GM04504 (cell line): ENCODE measurements at places on chromosomes 6 and 20.

GRCh38 chr20:2164421-2164820 is 62.8 kb downstream of the STK35 start:
- DNase-seq: no peak

DNA sequence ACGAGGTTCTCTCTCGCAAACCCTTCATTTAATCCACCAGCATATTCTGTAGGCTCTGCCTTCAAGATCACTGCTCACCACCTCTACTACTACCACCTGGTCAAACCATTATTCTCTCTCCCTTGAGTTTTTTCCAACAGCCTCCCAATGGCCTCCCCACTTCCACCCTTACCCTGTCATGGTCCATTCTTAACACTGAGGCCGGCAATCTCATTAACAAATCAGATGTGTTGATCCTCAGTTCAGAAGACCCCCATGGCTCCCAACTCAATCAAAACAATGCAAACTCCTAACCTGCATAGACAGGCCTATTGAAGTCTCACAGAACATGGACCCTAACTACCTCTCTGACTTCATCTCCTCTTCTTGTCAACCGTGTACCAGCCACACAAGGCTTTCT is 2.2 kb downstream of the AURKA start:
- DNase-seq: no peak

- DNase-seq: peak; percentile 35
Measured at GRCh38 chr20:38043512-38044300, 10.2 kb downstream of the RPRD1B start.

- no peak for DNase-seq
Measured at GRCh38 chr6:80010288-80010687, 5.8 kb downstream of the TTK start.

DNA sequence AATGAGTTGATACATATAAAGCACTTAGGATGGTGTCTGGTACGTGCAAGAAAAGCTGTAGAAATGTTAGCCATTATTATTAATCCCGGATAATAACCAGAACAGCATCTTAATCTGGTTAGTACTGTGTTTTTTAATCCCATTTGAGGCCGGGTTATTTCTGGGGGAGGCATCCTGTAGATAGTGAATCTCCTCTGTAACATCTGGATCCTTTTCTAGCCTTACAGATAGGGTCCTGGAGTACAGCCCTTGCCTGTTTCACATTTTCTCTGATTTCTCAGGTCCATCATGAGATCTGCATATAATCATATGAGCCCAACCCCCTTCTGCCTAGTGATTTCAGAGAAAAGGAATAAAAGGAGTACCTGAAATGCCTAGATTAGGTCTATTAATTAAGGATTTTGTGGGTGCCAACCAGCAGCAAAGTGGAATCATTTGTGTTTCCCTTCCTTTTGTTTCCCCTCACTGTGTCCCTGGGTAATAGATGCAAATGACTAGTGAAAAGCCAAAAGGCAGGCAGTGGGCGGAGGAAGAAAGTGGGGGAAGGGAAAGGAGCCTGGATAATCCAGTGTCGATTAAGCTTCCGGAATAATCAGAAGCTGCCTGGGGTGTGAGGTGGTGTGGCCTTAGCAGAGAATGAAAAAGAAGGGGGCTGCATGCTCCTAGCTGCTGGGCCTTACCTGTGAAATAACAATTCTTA is 88.9 kb downstream of the SOBP start:
- DNase-seq: no peak

DNA sequence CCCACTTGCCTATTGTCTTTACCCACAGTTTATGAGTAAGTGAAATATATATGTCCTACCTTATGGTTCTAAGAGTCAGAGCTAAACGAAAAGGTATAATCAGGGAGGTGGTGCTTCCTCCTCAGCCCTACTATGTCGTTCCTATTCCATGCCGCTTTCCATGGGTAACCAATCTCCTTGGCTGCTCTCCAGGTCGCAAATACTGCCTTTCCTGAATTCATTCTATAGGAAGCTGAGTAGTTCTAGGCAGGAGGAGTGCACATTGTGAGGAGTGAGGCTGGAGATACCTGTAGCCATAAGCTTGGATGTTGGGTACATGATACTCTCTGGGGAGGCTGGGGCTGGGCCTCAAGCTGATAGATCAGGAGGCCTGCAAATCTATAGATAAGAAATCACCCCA is 5.8 kb downstream of the IL20RA start:
- DNase-seq: no peak

DNA sequence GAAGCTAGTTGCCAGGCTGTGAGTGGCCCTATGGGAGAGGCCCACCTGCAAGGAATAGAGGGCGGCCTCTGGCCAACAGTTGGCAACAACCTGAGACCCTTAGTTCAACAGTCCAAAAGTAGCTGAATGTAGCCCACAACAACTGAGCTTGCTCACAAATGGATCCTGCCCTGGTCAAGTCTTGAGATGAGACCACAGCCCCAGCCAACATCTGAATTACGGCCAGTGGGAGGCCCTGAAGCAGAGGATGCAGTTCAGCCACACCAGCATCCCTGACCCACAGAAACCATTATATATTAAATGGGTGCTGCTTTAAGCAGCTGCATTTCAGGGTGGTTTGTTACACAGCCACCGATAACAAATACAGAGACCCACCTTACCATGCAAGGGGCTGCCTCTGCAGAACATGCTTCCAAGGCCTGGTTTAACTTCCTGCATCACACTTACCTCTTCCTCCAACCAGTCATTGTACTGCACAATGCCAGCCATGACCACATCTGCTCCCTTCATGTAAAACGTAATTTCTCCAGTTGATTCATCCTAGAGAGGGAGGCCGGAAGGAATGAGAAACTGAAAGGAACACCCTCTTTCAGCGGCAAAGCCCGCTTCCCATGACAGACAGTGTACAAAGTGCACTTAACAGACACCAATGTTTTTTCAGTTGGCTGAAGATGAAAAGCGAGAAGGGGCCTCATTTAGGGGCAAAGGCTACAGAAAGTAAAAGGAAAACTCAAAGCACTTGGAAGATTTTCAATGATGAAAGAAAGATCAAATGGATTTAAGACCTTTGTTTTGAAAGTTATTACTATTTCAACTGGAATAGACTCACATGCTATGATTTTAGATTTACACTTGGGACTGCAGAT is 86.2 kb upstream of the NFATC2 start:
- DNase-seq: peak; percentile 49

DNA sequence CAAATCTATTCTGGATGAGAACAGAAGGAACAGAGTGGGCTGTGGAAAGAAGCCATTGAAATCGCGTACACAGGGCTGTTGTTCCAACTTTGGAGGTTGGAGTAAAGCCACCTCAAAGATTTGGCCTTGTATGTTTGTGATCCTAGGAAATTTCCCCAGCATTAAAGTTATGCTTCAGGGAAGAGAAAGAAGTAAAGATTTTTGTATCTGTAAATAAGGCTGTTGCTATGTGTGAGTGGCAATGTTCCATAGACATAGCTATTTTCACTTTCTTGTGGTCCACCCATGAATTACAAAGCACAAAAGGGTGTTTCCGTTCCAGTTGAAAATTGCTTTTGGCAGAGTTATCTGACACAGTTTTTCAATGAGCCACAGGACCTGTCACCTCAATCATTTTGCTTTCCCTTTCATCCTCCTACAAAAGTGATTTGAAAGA is 321.3 kb downstream of the TFAP2B start:
- DNase-seq: no peak

GRCh38 chr6:166351715-166352285 is 9.5 kb upstream of the SFT2D1 start:
- no peak for DNase-seq

GRCh38 chr20:35093267-35093884 is 769 bp upstream of the TRPC4AP start:
- DNase-seq: peak; percentile 61

DNA sequence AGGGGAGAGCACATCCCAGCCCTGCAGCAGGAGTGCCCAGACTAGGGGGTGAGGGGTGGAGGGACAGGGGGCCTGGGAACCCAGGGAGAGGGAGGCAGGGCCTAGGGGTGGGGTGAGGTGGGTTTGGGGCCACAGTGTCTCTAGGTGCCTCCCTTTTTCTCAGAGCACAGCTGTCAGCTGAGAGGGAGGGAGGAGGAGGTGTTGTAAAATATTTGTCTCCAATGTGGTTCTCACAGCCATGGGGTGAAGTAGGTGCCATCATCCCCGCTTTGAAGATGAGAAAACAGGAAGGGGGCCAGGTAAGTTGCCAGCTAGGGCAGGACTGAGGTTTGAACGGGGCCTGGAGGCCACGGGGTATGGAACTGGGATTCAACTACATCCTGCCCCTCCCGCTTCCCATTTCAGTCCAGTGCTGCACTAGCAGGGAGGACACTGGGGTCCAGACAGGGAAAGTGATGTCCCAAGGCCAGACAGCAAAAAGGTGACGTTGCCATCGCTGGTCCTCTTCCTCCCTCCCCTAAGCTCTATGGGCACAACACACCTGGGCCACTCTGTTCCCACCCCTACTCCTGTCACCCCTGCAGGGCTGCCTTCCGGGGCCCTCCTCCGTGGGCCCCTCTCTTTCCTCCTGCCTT is 20.3 kb downstream of the PACSIN1 start:
- DNase-seq: no peak

GRCh38 chr20:20463933-20464374 is 96.0 kb downstream of the INSM1 start:
- no peak for DNase-seq

DNA sequence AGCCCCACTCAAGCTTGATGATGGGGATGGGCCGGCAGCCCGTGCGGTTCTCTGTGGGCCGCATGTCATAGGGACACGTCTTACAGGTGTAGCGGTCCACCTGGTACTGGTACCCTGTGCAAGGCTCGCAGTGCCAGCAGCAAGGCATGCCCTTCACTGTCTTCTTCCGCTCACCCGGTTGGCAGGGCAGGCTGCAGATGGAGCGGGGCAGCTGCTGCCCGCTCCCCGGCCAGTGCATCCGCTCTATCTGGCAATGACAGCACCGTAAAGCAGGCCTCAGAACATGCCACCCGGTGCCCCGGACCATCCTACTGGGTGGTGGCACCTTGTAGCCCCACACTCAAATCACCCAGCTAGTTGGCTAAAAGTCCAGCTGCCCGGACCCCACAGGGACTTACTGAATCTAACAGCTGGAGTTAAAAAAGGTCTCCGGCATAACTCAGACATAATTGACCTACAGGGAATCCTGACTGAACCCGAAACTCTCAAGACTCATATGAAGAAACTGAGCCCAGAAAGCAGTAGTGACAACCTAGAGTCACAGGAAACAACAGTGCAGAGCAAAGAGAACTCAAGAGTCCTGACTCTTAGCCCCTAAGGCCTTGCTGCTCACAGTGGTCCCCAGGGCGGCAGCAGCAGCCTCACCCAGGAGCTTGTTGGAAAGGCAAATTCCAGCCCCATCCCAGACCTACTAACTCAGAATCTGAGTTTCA is 109.4 kb downstream of the GRM4 start:
- DNase-seq: no peak

DNA sequence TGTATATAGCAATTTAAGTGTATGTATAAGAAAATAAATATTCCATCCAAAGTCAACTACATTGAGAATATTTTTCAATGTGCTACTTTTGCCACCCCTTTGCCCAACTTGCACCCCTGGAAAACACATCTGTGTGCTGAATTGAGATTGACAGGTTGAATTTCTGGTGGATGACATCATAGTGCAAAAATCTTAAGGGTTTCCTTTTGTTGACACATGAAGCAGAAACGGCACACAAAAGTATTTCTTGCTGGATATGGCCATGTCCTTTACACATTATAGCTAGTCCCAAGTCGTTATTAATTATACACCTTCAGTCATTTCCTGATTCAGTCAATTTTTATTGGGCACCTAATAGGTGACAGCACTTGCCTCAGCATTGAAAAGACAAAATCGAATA is 188.7 kb upstream of the FBXL4 start:
- no peak for DNase-seq

- no peak for DNase-seq
Measured at GRCh38 chr6:55108134-55109130, 65.9 kb upstream of the HCRTR2 start.

GRCh38 chr6:150537893-150538292 is 61.8 kb upstream of the PLEKHG1 start:
- no peak for DNase-seq
